ENCODE measurements at places on chromosomes 2 and 18.

DNA sequence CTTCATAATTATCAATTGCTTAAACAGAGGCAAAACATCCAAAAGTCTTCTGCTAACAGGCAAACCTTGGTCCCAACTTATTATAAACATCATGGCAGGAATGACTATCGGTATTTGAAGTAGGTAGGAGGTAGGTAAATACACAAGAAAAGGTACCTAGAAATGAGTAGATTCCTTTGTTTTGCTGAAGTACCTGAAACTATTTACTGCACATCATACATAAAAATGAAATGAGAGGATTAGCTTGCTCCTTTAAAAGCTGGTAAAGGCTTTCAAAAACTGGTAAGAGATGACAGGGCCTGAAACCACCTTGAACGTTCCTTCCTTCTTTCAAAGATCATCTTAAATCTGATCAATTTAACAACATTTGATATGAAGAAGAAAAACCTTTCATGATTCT lies 55.2 kb upstream of the MAPRE2 start:
- DNase-seq, result no peak

DNA sequence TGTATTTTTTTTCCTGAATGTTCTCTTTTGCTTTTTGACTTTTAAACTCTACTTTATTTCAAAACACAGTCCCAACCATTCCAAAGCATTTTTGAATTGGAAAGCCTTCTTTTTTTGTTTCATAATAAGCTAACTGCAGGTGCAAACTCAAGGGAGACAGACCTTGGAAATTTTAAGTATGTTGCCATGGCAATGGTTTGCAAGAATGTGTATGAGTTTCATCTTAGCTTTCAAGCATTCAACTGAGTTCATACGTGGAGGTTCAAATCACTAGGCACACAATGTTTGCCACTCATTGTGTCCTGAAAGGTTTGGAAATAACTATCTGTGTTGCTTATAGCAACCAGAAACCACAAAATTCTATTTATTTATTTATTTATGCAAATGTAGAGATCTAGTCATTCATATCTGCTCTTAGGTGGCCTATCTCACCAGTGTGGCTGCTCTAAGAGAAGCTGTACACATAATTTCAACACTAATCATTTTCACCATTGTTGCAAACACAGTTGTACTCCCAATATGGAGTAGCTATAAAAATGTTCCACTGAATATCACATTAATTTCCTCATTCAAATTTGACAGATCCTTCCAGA lies 805.7 kb upstream of the FSHR start:
- no peak for DNase-seq

DNA sequence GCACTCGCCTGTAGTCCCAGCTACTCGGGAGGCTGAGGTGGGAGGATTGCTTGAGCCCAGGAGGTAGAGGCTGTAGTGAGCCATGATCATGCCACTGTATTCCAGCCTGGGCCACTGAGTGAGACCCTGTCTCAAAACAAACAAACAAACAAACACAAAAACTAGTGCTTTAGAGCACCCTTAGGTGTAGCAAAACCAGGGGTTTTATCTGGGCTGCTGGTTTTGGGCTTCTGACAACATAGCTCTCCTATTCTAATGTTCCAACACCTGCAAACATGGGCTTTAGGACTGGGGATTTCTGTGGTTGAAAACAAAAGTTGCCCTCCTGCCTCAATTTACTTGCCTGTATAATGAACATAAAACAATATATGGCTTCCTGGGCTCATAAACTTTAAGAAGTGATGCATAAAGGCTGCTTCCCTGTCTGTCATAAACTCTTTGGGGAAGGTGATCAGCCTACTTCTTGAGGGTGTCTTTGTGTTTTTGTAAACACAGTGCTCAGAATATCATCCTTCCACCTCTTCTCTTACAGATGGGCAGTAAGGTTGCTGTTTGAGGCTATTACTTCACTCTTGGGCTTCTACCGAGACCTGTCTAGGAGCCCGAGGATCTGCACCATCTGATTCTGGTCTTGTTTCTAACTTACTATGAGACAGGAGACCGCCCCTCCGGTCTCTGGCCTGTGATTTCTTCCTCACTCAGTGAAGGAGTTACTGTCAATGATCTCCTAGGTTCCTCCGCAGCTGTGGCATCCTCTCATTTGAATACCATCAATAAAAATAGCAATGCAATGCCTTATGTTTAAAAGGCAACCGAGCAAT lies 246.5 kb downstream of the MYCN start:
- no peak for DNase-seq

DNA sequence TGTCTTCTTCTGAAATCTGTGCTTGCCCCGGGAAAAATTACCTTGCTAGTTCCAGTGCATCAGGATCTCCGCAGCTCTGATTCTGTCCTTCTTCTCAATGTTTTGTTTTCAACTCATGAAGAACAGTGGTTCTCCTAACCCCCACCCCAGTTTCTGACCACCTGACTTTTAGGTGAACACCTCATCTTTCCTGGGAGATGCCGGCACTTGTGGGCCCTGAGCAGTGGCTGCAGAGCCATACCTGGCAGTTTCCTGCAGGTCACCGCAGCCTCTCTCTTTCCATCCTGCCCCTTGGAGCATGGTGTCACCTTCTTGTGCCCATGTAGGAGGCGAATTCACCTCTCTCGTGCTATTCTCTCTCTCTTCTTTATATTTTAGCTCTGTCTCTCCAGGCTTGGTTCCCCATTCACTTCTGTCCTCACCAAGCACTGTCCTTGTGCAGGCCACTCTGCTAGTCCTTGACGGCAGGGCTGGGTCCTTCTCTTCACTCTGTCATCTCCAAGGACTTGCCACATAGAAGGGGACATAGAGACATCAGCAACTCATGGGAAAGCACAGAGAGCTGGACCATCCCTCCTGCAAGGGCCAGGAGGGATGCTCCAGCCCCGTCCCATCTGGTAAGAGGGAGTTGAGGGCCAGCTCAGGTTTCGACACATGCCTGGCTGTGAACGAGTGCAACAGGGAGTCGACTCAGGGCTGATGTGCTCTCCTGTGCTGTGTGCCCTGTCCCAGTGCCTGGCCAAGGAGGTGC lies 59.1 kb downstream of the DDX1 start:
- DNase-seq, result no peak

DNA sequence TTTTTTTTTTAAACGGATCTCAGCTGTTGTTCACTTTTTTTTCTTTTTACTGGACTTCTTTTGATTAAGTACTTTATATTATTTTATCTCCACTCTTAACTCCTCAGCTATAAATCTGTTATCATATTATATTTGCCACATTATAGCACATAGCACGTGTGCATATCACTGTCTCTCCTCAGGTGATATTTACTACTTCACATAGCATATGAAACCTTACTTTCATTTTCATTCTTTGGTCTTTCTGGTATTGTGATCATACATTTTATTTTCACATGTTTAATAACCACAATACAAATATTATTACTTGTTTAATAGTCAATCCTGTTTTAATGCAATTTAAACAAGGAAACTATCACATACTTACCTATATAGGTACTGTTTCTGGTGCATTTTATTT lies 993.1 kb upstream of the TMEFF2 start:
- no peak for DNase-seq

DNA sequence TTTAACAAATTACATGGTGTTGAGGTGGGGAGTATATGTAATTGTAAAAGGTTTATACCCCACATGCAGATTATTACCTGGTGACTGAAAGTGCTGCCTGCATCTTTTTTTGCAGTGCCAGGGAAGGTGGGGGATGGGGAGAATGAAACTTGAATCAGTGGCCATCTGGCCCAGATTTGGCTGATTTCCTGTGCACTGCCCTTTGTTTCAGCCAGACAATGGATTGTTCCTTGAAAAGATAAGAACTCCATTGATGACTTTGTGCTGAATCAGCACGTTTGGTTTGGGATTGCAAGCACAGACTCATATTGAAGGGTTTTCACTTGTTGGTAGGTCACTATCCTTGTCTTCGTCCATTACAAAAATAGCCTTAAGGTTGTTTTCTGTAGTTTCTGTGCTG lies 20.9 kb downstream of the GREB1L start:
- no peak for DNase-seq

GRCh38 chr18:36185157-36185556 lies 2.1 kb upstream of the MOCOS start:
- DNase-seq, result no peak

DNA sequence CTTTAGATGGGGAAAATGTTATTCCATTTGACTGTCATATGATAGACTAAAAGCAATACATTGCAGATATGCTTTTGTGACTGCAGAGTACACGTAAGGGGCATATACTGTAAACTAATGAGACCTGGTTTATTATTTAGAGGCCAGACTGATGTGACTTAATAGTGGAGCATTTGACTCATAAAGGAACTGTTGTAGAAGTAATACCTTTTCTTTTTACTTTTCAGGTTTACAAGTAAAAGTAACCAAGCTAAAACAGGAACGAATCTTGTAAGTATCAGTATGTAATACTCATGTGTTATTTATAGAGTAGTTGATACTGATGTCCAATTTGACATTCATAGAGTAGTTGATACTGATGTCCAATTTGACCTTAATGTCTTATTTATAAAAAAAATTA lies 13.1 kb downstream of the RBBP8 start:
- no peak for DNase-seq

DNA sequence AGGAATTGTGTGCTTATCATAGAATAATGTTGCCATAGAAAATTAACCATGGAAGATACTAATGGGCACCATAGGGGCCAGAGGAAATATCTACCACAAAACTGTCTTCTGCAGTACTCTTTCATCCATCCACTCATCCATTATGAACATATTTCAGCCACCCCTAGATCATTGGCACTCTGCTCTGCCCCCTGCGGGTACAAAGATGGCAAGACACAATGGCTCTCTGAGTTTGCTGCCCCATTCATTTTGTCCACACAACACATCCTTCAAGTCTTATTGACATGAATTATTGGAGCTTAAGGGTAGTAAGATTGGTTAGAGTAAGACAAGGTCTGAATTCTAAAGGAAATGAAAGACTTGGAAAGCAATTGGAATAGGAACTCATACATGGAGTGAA lies 1224.7 kb upstream of the CELF4 start:
- no peak for DNase-seq

DNA sequence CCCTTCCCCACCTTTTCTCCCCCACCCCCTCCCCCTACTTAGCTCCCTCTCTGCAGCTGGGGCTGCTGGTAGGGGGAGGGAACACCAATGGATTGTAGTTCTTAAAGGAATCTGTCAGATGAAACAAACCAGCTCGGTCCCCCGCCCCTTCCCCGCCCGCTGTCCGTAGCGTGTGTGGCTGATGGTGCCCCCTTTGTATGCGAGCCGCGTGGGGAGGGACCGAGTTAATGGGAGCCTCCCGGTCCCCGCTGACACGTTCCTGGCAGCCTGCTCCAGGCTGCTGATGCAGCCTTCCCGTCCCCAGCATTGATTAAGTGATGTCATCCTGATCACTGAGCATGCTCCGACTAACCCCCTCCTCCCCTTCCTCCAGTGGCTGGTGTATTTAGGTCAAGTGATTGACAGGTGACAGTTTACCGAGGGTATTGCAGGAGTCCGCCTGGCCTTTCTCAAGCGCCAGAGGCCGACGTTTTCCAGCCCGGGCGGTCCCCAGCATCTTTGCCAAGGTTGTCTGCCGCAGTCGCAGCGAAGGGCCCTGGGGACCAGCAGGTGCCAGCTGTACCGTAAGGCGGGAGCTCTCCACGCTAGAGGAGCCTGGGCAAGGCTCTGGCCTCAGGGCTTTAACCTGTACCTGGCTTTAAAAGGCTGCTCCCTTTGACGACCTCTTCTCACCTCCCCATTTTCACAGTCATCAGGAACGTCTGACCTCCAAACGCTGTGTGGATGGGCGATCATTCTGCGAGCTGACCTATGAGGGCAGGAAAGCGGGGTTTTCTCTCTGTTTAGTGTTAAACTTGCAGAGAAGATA lies 1.8 kb downstream of the KIF5C start:
- no peak for DNase-seq

DNA sequence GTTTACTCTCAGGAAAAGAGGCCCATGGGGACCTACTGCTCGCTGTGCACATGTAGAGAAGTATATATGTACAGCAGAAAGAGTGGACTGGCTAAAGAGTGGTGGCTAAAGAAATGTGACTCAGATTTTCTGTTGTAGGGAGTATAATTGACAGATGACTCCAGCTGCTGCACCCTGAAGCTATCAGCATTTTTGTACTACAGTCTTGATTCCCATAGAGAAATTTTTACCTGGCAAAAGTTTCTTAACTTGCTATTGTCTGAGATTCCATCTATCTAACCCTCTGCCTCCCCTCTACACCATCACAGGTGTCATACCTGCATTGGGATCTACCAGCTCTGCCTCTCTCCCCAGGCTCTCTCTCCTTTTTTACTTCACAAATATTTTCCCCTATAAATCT lies 296.0 kb upstream of the KYNU start:
- no peak for DNase-seq

DNA sequence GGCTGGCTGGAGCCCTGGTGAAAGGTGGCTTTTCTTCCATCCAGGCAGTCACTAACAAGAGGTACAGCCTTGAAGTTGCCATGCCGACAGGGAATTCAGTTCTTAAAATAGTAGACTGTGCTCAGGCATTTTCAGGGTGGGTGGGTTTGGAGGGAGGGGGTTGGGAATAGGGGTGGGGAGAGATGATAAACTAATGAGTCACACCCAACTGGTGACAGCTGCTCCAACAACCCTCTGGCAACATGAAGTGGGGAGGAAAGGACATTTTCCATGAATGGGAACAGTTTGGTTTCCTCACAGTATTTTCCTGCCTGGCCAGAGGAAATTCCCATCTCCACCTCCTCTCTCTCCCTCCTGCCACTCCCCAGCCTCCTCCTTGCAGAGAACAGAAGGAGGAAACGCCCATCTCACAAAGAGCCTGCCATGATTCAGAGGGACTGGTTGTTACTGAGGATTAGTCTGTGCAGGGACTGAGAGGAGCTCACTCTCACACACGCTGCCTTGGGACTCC lies 113.0 kb upstream of the SLC1A4 start:
- DNase-seq, result peak; percentile 76

GRCh38 chr2:228986961-228987360 lies 284.1 kb downstream of the PID1 start:
- DNase-seq, result no peak

- DNase-seq, result no peak
These were observed 43.3 kb downstream of the FER1L5 start for GRCh38 chr2:96685577-96686459.

- peak; percentile 47 for DNase-seq
These were observed 166.9 kb downstream of the MSH2 start for GRCh38 chr2:47569658-47570475.

- no peak for DNase-seq
These were observed 157.0 kb downstream of the NYAP2 start for GRCh38 chr2:225556461-225556860.

DNA sequence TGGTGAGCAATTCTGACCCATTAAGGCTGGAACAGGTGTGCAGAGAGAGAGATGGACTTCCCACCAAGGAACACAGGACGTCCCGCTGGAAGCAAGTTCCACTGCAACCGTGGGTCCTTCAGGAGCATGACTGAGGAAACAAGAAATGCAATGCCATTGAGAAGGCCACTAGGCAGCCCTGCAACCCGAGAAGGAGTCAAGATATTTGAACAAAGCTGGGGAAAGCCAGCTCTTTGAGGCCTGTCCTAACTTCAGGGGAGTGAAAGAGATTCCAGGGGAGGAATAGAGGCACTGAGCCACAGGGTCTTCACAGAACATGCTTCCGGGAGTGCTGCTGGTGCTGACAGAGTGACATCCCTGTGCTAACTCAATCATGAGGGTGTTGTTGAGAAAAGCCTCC lies 153.8 kb upstream of the ZNF236 start:
- no peak for DNase-seq

- DNase-seq, result peak; percentile 58
These were observed 1.2 kb upstream of the CABLES1 start for GRCh38 chr18:23133860-23134779.

- no peak for DNase-seq
These were observed 186.9 kb upstream of the PIEZO2 start for GRCh38 chr18:11336241-11336640.

- no peak for DNase-seq
These were observed 9.7 kb upstream of the PXDN start for GRCh38 chr2:1754046-1754445.

- DNase-seq, result no peak
These were observed 136.8 kb downstream of the SMAD7 start for GRCh38 chr18:48813833-48814489.

All from Caki2 (cell line).